ENCODE measurements at places on chromosomes 4 and X.

GRCh38 chr4:157013656-157014055 is 42.1 kb upstream of the PDGFC start:
- DNase-seq = no peak

DNA sequence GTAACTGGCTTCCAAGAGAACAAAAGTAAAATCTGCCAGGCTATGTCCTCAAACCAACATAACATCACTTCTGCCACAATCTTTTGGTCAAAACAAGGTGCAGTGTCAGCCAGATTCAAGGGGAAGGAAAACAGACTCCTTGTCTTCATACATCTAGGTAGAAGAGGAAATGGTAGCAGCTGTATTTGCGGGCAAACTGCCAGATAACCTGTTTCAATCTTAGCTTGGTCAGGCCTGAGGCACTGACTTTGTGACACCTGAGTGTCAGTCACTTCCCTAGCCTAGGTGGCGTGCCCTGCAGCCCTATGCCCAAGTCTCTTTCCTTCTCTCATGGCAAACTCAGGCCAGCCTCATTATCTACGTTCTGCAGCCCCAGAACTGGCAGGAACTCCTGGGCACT is 146.2 kb upstream of the JADE1 start:
- DNase-seq = peak; percentile 34

- DNase-seq = no peak
These were observed 291.7 kb downstream of the KCNIP4 start for GRCh38 chr4:21656832-21657231.

- DNase-seq = no peak
These were observed 12.6 kb downstream of the BCOR start for GRCh38 chrX:40085102-40085551.

DNA sequence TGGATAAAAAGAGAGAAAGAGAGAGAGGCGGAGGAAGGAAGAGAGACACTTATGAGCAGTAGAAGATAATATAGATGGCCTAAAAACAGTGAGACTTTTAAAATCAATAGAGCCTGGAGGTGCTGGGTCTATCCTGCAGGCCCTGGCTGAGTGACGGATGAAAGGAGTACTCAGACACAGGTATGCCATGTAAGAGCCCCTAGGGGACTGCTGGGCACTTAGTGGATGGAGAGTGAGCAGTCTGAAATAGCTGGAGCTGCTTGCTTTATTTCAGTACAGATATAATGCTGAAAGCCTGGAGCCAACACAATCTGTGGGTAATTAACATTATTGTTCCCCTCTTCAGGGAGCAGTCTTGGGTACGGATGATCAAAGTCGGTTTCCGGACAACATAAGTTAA is 578.6 kb downstream of the SPOCK3 start:
- no peak for DNase-seq

- no peak for DNase-seq
These were observed 63.7 kb downstream of the ADAMTS3 start for GRCh38 chr4:72505314-72505744.

DNA sequence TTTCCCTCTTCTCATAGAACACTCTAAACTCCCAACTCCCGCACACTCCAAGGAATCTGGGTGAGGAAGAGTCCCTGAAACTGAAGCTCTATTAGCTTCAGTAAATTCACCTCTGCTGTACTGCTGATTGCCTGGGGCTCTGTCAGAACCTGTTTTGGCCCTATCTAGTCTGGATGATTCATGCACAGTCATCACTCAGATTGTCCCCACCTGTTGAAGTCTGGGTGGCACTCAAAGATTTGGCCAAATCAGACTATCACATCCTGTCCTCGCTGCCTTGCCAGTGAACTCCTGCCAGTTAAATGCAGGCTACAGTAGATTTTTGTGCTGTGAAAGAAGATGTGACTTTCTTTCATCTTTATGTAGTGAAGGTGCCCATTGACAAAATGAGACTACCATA is 63.5 kb upstream of the EMCN start:
- DNase-seq = no peak

- no peak for DNase-seq
These were observed 101.4 kb upstream of the IL15 start for GRCh38 chr4:141534985-141535384.
